ENCODE measurements at places on chromosomes 5 and 9.

- DNase-seq = no peak
Measured at GRCh38 chr5:159990506-159990905, 18.4 kb upstream of the TTC1 start.

- no peak for DNase-seq
Measured at GRCh38 chr9:135487281-135488012, 7.9 kb downstream of the PPP1R26 start.

DNA sequence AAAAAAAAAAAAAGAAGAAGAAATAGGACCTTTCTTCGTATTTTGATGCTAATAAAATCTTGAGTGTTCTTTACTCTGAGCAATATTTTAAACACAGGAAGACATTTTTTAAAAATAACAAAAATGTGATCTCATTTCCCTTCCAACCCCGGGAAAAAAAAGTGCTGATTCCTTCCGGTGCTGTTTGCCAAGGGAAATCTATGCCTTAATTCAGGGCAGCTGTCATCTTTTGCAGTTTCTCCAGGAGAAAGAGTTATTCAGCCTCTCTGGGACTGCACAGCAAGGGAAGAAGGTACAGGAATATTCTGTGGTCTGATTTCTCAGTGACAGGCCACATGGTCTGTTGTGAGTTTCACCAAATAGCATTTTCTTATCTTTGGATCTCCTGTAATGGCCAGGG lies 291.9 kb upstream of the IRX1 start:
- DNase-seq = no peak

DNA sequence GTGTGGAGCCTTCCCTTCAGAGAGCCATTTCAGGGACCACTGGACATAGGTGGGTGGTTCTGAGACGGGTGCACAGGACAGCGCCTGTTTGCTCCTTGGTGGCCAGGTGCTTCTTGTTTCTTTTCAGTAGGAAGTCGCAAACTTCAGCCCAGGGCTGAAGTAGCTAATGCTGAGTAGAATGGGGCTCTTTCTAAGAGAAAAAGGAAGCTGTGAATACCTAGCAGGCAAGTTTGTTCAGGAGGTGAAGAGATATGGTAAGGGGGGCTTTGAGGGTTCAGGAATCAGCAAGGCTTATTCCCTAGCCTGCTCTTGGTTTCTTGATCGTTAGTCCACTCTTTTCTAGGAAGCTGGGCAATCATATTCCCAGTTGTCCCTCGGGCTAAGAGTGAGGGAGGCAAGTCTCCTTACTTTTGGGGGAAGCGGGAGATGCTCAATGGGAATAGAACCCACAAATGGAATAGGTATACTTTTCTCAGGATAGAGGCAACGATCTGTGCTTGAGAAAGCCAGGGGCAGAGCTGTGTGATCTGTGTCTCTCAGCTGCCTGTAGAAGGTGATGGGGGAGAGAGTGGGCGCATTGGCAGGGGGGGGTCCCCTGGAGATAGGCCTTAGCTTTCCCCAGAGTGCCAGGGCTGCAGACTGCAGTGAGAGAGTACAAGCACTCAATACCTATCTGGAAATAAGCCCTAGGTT lies 1.9 kb upstream of the PURA start:
- DNase-seq = no peak

DNA sequence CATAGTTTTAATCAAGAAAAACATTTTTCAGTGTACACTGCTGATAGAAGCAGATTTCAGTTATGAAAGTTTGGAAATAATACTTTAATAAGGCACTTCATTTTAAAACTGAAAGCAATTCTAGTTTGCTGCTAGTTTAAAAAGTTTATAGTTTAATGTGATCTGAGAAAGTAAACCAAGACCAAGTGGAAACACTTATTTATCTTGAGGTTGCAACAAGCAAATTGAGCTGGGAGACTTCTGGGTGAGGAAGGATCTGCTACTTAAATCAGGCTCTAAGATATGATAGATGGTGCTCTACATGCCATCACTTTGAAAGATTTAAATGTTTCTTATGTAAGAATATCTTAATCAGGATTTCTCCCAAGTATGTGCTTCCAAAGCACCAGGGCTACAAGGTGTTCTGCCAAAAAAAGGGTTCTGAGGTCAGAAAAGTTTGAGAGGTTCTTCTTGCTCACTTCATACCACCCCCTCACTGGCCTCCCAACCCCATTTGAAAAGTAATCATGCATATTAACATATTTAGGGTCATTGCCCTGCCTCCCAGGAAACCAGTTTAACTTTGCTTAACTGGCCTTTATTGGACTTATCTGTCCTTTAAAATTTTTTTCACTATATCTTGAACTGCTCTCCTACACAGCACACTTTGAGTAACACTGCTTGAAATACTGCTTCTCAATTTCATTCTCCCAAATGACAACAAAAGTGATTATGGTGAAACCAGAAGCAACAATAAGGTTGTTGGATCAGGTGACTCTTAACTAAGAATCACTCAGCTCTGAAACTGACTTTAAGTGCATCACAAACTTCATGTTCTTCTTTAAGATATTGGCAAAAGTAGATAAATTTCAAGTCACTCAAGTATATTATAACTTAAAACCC lies 15.5 kb downstream of the SLC44A1 start:
- no peak for DNase-seq

- no peak for DNase-seq
Measured at GRCh38 chr5:37715361-37715760, 124.5 kb downstream of the GDNF start.

DNA sequence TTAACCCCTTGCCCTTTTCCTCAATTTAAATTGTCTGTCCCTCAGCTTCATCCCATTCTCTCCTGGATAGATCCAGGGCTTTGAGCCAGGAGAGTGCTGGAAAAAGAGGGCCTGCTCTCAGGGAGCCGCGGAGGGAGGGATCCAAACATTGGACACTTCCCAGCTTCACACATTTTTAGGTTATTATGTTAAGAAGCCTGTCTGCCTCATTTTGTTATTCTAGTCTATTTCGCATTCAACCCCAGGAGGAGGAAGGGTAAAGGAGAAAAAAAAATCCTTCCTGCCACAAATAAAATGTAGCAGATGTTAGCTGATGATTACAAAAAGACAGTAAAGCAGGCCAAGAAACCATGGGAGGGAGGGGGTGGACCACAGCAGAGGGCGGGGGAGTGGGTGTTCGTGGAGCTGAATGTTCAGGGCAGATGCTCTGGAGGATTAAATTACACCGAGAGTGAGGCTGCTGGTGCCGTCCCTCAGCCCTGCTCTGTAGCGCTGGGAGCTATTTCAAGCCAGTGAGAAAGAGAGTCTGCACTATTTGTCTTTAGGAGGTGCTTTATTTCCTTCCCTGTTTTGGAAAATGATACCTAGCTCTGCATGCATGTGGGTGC lies 60.6 kb upstream of the ZFR start:
- DNase-seq = no peak

GRCh38 chr5:75277463-75277862 lies 40.8 kb upstream of the ANKRD31 start:
- no peak for DNase-seq

- no peak for DNase-seq
Measured at GRCh38 chr5:26578002-26578401, 460.4 kb downstream of the CDH9 start.

GRCh38 chr5:80170117-80170535 lies 85.7 kb downstream of the SERINC5 start:
- no peak for DNase-seq

DNA sequence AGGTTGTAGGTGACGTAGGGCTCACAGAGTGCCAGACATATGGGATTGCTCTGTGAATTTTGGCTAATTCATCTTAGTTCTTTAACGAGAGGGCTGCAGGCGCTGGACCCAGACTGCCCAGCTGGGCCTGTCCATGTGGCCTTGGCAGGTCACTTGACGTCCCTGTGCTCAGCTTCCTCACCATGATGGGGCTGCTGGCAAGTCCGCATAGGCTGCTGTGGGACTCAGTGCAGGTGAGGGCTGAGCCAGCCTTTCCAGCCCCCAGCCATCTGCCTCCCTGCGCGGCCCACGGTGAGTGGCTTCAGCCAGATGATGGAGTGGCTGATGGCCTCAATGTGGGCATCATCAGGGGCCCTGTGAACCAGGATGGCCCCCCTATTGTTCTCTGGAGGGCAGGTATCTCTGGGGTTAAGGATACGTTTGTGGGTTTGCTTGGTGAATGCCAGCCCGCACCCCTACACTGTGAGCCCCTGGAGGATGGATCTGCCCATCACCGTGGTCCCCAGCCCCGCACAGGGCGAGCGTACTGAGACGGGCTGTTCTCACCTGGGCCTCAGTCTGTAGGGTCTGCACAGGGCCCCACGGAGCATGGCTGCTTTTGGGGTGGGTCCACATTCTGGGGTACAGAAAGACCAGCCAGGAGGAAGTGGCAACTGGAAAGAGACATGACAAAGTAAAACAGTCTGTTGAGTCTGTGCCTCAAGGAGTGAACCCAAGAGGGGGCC lies 3.7 kb downstream of the CARD19 start:
- DNase-seq = no peak

GRCh38 chr9:137256856-137257255 lies 1.7 kb downstream of the NELFB start:
- DNase-seq = no peak

- DNase-seq = no peak
Measured at GRCh38 chr5:143251946-143252345, 151.5 kb downstream of the NR3C1 start.

GRCh38 chr5:89397096-89397495 lies 514.1 kb upstream of the MEF2C start:
- DNase-seq = no peak

- DNase-seq = no peak
Measured at GRCh38 chr5:92543201-92543600, 1037.8 kb downstream of the NR2F1-AS1 start.

GRCh38 chr5:96641368-96642280 lies 20.6 kb upstream of the CAST start:
- DNase-seq = no peak

GRCh38 chr9:114114364-114114763 lies 15.3 kb upstream of the KIF12 start:
- no peak for DNase-seq

DNA sequence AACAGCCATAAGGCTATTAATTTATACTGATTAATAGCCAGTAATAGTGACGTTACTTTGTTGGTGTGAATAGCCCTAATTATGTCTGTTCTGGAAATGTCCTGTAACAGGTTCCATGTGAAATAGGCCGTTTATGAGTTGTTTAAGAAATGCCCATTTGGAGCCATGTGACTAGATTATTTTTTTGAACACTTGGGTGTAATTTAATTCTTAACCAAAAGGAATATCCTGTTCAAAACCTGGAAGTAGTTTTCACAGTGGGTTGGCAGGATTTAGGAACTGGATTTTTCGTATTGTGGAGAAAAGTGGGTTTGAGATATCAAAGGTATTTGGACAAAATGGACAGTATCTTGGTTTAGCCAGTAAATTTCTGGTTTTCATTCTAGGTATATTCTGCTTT lies 1.3 kb downstream of the TENT2 start:
- DNase-seq = no peak

DNA sequence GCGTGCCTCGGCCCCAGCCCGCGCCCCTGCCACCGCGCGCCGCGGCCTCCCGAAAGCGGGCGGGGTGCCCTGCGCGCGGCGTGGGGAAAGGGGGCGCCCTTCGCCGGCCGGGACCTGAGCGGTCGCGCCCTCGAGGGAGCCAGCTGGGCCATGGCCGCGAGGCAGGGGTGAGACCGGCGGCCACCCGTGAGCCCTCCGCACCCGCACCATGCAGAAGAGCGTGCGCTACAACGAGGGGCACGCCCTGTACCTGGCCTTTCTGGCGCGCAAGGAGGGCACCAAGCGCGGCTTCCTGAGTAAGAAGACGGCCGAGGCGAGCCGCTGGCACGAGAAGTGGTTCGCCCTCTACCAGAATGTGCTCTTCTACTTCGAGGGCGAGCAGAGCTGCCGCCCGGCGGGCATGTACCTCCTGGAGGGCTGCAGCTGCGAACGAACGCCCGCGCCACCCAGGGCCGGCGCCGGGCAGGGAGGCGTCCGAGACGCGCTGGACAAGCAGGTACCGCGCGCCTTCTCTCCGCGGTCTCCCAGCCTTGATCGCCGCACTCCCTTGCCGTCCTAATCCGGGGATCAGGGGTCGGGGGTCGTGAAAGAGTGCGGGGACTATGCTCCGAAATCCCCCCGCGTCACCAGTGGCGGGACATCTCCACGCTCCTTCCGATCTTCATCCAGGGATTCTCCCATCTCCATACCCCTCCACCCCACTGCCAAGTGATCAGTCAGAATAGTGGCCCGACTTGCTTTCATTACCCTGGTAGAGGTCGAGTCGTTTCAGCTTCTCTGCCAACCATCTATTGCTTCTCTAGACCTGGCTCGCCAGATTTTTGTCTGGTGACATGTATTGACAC lies 590 bp downstream of the RASGRF2 start:
- peak; percentile 50 for DNase-seq

DNA sequence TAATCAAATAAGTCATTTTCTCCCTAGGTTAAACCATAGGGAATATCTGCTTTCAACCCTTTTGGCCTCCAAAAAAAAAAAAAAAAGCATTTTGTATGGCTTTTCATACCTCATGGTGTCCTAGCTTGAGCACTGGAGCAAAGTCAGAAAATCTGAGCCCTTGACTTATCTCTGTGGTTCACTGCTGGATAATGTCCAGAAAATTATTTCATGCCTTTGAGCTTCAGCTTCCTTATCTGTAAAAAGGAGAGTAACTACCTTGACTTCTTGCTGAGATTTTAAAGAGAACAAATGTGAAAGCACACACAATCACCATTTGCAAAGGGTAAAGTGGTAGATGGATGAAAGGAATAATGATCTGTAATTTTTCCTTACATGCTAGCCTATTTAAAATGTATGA lies 165.9 kb downstream of the ALDH1A1 start:
- no peak for DNase-seq

DNA sequence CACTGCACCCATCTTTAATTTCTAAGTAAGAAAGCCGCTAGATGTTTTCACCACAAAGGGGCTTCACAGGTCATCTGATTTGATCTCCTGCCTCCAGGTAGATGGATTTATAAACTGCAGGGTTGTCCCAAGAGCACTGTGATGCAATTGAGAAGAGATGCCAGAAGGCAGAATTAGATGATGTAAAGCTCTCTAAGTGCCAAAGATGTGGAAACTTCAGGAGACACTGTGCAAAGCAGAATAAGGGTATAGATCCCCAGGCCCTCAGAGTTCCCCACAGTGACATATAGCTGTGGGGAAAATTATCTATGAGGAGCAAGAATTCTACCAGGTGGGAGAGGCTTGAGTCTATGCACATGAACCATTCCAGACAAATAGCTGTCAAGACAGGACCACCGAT lies 90.5 kb downstream of the FSTL4 start:
- no peak for DNase-seq

DNA sequence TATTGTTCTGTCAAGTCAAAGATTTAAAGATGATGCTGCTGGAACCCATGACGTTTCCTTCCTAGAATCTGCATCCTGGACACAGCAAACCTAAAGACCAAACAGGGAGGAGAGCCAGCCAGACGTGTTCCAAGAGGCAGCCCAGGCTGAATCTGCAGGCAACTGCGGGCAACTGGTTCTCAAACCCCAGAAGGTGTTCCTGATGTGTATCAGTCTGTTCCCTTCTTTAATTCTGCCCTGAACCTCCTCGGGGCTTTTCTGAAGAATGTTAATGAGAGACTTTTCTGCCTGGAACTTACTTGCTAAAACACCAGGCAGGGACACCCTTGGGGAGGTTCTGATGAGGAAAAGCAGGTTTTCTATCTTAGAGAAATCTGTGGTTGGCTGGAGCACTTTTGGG lies 132.8 kb upstream of the RETREG1 start:
- no peak for DNase-seq

GRCh38 chr5:139634028-139634325 lies 14.2 kb upstream of the CXXC5 start:
- DNase-seq = no peak
